Central memory CD8-positive, alpha-beta T cell (primary cell): ENCODE measurements at places on chromosomes 11 and 22.

DNA sequence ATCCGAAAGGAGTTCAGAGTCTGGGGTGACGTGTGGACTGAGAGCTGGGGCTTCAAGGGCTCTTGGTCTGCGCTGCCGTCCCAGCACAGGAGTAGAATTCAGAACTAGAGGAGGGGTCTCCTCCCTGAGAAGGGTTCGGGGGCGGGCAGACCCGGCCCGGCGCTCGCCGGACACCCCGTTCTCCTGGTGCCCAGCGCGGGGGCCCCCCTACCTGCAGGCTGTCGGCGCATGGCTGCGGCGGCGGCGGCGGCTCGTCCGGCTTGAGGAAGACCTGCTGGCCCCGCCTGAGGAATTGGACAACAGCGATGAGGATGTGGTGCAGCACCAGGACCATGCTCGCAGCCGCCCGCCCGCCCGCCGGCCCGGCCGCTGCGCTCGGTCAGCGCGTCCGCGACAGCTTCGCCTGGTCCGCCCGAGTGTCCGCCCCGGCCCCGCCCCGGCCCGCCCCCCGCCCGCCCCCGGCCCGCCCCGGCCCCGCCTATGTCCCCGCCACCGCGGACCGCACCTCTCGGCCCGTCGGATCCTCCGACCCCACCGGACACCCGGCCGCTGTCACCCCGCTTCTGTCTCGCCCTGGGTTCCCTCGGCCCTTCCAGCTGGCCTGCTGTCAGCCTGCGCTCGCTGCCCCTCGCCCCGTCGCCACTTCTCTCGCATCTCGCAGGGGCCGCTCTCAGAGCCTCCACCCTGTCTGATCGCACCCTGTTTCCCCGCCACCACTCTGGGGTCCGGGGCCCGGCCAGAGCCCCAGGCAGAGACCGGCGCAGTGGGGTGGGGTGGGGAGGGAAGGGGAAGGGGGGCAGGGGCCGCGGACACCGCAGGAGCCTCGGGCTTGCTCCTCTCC is 32.0 kb downstream of the PDE2A start:
- no peak for DNase-seq

DNA sequence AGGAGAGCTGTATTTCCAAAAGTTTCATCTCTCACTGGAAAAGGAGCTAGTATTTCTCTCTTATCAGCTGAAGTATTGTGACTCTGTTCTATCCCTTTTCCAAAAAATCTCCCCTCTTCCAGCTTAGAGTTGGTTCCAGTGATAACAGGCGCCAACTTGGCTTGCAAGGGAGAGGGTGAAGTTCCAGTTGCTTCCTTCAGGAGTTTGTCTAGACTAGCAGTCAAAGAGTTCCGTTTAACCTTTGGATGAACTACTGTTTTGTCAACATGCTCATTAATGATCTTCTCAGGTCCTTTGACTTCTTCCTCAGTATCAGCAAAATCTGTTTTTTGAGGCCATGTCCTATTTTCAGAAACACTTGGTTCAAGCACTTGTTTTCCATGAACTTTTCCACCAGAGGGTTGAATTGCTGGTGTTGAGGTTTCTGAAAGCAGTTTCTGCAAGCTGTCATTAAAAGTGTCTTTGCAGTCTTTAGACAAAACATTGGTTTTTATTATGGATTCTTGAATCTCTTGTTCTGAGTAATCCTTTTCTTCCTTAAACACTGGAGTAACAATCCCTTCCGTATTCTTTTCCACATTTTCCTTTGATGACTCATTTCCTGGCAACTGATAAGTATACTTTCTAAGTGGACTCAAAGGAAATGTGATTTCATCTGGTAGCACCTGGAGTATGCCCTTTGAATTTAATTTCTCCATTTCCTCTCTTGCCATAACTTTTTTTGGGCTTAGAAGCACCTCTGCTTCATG is 39.7 kb upstream of the CCDC89 start:
- DNase-seq = no peak

DNA sequence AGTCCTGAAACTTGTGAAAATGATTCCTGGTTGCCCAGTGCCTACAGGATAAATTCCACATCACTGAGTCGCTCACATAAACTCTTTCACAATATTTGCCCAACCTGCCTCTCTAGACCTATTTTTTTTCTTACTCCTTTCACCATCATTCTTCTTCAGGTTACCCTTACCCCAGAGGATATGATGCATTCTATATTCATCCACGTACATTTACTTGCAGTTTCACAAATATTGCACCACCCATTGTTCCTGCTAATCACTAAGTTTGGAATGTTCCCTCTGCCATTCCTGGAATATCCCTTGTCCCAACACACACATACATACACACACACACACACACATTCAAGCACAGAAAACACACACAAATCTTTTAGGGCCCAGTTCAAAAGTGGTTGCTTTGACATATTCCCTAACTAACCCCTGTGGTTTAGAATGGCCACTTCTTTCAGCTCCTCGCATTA is 379.5 kb downstream of the ETS1 start:
- DNase-seq = no peak

DNA sequence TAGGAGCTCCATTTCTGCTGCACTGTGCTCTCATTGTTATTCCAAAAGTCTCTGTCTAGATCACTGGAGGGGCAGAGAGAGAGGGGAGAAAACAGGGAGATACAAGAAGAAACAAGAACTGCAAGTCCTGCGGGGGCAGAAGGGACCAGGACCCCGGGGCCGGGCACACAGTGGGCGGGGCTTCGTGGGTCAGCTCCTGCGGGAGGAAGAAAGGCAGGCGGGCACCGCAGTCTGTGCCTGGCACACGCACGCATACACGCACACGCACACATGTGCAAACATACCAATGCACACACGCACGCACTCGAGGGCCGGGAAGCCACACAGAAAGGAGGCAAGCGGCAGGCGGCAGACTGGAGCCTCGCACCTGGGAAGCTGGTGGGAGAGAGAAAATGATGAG is 33.6 kb downstream of the SYT7 start:
- DNase-seq = no peak

DNA sequence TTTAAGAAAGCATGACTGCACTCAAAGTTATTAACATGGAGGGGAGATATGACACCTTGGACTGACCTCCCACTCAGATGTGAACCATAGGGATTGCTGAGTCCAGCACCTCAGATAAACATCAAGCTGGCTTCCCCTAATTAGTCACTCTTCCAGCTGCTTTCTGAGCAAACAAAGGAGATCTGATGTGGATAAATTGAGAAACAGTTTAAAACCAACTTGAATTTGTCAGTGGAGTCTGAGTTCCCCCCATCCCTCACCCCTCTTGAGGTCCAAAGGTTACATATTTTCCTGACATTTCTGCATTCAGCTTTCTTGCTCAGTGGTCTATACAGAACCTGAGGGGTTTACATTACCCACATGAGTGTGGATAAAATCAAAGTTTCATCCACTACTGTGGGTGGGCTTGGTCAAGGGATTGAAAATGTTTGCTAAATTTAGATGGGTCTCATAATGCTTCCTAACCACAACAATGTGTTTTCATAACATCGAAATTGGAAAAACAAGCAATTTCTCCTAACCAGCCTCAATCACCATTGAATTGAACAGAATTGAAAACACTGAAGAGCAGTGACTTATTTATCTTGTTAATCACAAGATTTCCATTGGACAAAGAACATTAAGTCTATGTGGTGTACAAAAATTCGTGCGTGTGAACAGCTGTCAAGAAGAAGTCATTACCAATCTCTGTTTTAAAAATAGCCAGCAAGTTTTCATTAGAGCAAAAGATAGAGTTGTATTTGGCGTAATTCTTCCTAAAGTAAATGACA is 292.3 kb downstream of the METTL15 start:
- no peak for DNase-seq

- no peak for DNase-seq
Observed at GRCh38 chr11:117010808-117011540, 87.3 kb downstream of the SIK3 start.
